ENCODE measurements at places on chromosomes 7 and 10.

DNA sequence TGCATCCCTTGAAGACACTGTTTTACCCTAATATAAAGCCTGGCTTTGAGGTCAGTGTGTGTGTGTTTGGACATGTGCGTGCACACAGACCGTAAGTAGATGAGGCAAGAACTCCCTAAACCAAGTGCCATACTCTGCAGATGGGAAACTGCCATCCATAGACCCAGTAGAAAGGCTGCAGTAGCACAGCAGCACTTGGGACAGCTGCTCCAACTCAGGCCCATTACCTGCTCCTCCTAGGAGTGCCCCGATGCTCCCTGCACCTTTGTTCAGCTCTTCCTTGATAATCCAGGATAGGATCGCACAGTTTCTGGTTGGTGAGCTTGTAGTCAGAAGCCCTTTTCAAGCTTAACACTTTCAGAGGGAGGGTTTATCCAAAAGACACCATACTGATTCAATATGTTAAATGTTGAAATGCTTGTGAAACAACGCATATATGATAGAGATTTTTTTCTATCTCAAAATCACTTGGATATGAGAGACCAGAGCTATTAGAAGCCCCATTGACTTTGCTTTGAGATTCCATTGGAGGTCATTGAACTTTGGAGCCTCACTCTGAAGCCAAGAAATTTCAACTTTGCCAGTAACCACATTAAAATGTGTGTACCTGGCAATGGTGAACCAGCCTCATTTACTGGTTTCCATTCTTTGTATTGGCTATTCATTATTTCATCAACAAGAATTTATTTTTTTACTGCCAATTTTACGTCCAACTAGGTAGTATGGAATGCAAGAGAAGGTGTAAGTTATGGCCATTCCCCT is 757.0 kb upstream of the GALNT17 start:
- no peak for DNase-seq

GRCh38 chr7:29113384-29114102 is 32.8 kb downstream of the CPVL start:
- peak; percentile 19 for DNase-seq

DNA sequence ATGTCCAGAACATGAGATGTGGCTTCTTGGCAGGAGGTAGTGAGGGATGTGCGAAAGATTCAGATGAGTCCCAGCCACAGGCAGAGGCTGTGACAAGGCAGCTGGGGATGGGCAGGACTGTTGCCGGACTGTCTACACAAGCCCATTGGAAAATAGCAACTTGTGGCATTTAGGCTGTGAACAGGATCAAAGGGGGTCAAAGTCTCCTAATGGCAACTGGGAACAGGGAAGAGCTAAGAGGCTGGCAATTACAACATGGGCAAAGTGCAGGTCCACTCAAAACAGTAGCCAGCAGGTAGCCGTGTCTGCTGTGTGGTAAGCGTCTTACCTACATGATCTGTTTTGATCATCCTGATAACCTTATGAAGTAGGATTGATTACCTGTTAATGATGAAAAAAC is 254.2 kb upstream of the ZNF32 start:
- DNase-seq, result no peak

DNA sequence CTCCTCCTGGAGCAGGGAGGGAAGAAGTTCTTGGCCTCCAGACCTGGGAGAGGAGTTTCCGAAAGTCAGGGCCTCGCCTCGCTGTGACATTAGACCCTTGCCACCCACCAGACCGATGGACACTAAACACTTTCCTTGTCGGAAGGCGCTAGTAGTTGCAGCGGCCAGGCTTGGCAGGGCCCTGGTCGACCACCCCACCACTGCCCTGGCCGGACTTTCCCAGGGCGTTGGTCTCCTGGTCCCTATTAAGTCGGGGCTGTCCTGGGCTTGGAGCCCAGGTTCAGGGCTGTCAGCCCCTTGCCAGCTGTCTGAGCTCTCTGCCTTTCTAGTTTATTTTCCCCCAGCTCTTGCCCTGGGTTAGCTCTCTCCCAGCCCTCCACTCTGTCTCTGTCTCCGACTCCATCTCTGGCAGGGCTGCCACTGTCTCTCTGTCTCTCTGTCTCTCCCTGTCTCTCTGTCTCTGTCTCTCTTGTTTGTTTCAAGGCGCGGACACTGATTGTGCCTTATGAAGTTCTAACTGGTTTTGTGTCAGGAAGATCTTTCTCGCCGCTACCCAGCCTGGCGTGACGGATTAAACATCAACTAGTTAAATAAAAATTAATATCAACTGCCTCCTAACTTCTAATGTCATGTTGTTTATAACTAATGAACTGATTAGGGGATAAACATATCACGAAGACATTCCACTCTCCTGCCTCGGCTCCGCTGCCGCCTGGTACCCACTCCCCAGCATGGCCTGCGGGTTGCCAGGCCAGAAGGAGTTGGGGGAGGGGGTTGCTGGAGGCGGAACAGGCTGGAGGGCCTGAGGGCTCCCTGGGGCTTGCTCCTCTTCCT is 13.8 kb upstream of the PAX2 start:
- no peak for DNase-seq

GRCh38 chr7:153297141-153297540 is 537.6 kb downstream of the ACTR3B start:
- DNase-seq, result no peak

DNA sequence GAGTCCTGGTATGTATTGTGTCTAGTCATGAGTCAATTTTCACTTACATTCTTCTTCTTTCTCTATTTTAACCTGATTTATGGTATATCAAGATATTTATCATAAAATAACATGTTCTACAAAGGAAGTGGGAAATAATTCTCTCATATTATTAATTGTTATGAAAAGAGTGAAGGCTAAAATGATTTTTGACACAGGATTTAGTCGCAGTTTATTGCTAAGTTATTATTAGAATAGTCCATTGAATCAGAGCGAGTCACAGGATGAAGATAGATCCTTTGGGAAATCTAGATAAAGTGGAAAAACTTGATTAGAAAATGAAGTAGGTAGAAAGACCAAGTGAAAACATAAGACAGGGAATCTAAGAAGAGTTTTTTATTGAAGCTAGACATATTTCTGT is 184.3 kb upstream of the DGKB start:
- DNase-seq, result no peak

DNA sequence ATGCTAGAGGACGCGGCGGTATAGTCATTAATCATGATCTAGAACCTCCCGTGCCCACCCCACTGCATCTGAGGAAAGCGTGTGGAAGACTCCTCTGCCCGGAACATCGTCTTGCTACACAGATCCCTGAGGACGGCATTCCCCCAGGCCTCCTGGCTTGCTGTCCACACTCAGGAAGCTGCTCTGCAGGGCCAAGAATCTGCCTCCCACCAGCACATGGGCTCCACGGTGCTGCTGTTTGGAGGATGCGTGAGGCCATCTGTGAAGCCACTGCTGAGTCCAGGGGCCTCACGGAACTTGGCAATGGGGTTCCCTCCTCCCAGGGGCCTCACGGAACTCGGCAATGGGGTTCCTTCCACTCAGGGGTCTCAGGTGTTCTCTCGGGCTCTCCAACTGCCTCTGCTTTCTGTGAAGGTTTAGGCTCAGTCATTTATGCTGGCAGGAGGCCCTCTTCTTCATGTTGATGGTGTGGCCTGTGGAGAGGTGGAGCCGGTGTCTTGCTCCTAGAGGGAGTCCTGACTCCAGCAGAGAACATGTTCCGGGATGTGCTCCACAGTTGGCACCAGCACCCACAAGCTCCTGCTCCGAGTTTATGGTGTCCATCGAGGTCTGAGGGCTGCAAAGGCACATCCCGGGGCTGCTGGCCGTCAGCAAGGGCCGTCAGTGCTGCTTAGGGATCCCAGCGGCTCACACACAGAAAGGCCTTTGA is 273.3 kb downstream of the DNAJB6 start:
- DNase-seq, result no peak

- no peak for DNase-seq
Observed at GRCh38 chr10:125190946-125191345, 30.6 kb upstream of the CTBP2 start.

GRCh38 chr7:35717516-35717915 is 22.6 kb upstream of the HERPUD2 start:
- DNase-seq, result no peak

DNA sequence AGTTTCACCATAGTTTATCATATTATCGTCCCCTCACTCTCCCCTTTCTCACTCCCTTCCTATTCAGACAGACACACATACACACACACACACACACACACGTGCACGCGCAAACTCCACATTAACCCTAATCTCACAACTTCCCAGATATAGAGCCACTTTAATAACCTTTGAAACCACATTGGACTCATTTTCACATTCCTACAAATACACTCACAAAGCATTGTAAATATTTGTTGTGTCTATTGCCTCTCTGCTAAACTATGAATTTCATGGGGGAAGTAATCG is 433.6 kb downstream of the GRM8 start:
- no peak for DNase-seq
